CD4-positive, CD25-positive, alpha-beta regulatory T cell (primary cell): ENCODE measurements at places on chromosomes 7 and 10. TPM values are rescaled to one million over a fixed set of nuclear protein-coding genes. Genes with fewer than 3 reads are reported as not detected.

DNA sequence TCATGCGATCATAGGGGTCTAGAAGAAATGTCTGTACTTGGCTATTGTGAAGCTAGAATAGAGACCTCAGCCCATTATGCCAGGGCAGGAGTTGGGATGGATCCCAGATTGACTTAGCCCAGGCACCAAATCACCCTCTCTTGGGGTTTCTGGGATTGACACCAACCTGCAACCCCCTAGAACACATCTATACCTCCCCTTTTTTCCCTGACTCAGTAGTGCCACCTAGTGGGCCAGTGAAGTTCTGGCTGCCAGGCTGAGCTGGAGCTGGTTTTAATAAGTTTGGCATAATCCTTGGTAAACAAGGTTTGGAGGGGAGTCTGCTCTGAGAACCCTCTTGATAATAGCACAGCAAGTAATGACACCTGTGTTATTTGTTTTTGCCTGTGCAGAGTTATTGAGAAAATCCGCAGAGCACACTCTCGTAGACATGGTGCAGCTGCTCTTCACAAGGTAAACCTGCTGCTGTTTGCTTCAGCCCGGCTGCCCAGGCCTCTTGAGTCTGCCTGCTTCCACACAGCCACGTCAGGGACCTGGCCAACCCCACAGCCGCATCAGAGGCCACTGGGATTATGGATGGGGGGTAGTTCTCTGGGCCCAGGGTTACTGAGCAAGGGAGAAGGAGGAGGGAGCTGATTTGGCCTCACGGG, 43.3 kb upstream of the NFKB2 start:
- DNase-seq: peak; percentile 74
- H3K4me3 ChIP-seq: no peak overlapping the region
- no peaks in the 10 kb centered on the region for H3K4me1 ChIP-seq
- no peaks in the 10 kb centered on the region for H3K27me3 ChIP-seq

DNA sequence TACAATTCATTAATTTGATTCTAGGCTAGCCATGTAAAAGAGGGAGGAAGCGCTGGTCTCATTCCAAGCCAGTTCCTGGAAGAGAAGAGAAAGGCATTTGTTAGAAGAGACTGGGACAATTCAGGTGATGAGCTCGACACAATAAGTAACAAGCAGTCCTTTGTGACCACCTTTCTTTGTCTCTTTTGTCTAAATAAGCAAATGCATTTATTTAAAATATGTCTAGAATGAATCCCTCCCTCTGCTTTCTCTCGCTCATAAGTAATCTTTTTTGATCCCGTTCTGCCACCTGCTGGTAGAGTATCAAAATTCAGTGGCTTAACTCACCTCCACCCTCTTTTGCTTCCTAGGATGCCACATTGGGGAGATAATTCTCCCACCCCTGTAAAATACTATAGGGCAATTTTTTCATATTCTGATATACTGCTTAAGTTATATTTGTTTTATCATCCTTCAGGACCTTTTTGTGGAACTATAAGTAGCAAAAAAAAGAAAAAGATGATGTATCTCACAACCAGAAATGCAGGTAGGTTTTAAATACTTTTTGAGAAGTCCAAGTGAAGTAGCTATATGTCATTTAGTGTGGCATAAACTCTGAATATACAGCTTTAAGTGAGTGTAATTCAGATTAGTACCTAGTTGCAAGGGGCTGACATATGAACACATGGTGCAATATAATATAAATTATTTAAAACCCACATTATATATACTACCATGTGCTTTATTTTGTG, 91.5 kb downstream of the GSDME start:
- H3K36me3 ChIP-seq: no peaks in the 10 kb centered on the region
- no peaks in the 10 kb centered on the region for H3K27me3 ChIP-seq
- peak; percentile 68 for DNase-seq
- no peaks in the 10 kb centered on the region for H3K4me1 ChIP-seq

The OR9A2 gene
- total RNA-seq: not detected

The LIPM gene
- total RNA-seq: not detected

- no peak for DNase-seq
- H3K4me1 ChIP-seq: no peaks in the 10 kb centered on the region
- H3K36me3 ChIP-seq: peaks cover 67% of the 10 kb centered on the region
- H3K27me3 ChIP-seq: no peaks in the 10 kb centered on the region
Observed at GRCh38 chr7:38748056-38748610, 117.0 kb upstream of the AMPH start.

GRCh38 chr7:115953592-115954255, 76.8 kb downstream of the TFEC start:
- H3K4me1 ChIP-seq: no peaks in the 10 kb centered on the region
- no peak for DNase-seq
- no peak overlapping the region for H3K4me3 ChIP-seq
- H3K27me3 ChIP-seq: no peaks in the 10 kb centered on the region
